ENCODE measurements at places on chromosomes 2 and 18. TPM values are rescaled to one million over a fixed set of nuclear protein-coding genes. Genes with fewer than 3 reads are reported as not detected.

OTOF gene
- total RNA-seq = 0.08 TPM

LIMS3 gene
- 4.4 TPM for total RNA-seq

AQP12A gene
- not detected for total RNA-seq

TGFBRAP1 gene
- 15.8 TPM for total RNA-seq

DSG4 gene
- not detected for total RNA-seq

PLA2R1 gene
- total RNA-seq = 3.3 TPM

NXPH2 gene
- total RNA-seq = 1.3 TPM

SEPTIN10 gene
- 61.7 TPM for total RNA-seq

PAX8 gene
- 0.37 TPM for total RNA-seq

GRCh38 chr18:69469444-69469919 is 68.8 kb downstream of the DOK6 start:
- DNase-seq = no peak
- no peaks in the 10 kb centered on the region for H3K27me3 ChIP-seq
- no peak overlapping the region for H3K27ac ChIP-seq
- no peaks in the 10 kb centered on the region for H3K36me3 ChIP-seq
- no peak overlapping the region for H3K4me3 ChIP-seq

- DNase-seq = no peak
- no peak overlapping the region for H3K4me3 ChIP-seq
- H3K27me3 ChIP-seq = no peaks in the 10 kb centered on the region
- no peaks in the 10 kb centered on the region for H3K36me3 ChIP-seq
Measured at GRCh38 chr18:25896178-25896780, 194.1 kb downstream of the SS18 start.

DNA sequence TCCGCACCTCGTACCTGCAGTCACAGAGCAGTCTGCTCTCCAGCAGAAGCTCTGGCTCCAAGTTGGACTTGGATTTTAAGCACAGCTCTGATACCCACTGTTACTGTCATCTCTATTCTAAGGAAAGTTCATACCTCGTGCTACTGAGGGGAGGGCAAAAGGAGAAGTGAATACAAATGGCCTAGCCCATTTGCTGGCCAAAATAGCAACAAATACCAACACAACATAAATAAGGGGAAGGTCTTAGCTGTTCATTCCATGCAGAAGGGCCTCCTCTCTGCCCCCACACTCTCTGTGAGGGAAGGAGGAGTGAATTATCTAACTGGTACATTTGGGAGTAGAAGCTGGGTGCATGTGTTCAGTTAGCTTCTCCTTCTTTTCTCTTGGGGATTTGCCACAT is 739.4 kb upstream of the RAB6C start:
- H3K4me1 ChIP-seq = no peaks in the 10 kb centered on the region
- no peak overlapping the region for H3K4me3 ChIP-seq
- H3K36me3 ChIP-seq = no peaks in the 10 kb centered on the region
- no peaks in the 10 kb centered on the region for H3K27me3 ChIP-seq
- no peak for DNase-seq
- no peak overlapping the region for H3K27ac ChIP-seq

DNA sequence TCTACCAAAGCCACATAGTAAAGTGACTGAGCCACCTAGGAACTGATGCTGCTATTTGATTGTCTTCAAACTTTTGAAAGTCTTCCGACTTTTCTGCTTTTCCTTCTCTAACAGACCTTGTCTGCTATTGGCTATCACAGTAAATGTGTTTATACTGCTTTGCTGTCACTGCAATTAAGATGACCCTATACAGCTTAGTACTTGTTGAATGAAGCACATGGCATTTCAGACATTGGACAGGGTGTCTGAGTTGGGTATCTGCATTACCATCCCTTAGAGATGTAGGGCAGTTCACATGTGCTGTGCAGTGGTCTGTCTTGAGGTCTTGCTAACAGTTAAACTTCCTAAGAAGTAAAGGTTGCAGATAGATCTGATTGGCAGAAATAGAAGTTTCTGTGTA is 3.6 kb downstream of the WDR43 start:
- no peak overlapping the region for H3K4me3 ChIP-seq
- DNase-seq = no peak
- no peak overlapping the region for H3K27ac ChIP-seq
- peaks cover 5% of the 10 kb centered on the region for H3K36me3 ChIP-seq

- H3K4me1 ChIP-seq = no peaks in the 10 kb centered on the region
- DNase-seq = no peak
- no peaks in the 10 kb centered on the region for H3K27me3 ChIP-seq
- H3K27ac ChIP-seq = no peak overlapping the region
Measured at GRCh38 chr2:148231858-148232257, 211.0 kb downstream of the MBD5 start.

GRCh38 chr18:69961718-69962117 is 14.0 kb upstream of the CD226 start:
- H3K36me3 ChIP-seq = no peaks in the 10 kb centered on the region
- no peaks in the 10 kb centered on the region for H3K4me1 ChIP-seq
- no peaks in the 10 kb centered on the region for H3K27me3 ChIP-seq
- DNase-seq = no peak
- H3K27ac ChIP-seq = no peak overlapping the region

DNA sequence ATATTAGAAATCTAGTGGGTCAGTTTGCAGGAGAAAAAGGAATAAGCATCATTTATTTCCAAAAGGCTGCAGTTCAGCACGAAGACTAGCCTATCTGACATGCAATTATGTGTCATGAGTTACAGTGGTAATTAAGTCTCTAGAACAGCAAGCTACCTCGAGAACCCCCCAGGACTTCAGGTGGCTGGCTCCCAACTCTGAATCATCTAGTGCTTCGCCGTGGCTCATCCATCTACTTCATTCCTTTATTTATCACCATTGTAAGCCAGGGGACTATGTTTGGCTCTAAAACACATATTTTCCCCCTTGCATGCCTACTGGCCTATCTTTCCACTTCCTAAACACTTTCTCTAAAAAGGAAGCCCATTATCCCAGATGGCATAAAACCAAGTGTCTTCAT is 121.6 kb downstream of the TXNL1 start:
- no peak for DNase-seq
- H3K36me3 ChIP-seq = no peaks in the 10 kb centered on the region
- H3K4me1 ChIP-seq = no peaks in the 10 kb centered on the region
- H3K27ac ChIP-seq = no peak overlapping the region
- no peaks in the 10 kb centered on the region for H3K27me3 ChIP-seq
- H3K4me3 ChIP-seq = no peak overlapping the region

DNA sequence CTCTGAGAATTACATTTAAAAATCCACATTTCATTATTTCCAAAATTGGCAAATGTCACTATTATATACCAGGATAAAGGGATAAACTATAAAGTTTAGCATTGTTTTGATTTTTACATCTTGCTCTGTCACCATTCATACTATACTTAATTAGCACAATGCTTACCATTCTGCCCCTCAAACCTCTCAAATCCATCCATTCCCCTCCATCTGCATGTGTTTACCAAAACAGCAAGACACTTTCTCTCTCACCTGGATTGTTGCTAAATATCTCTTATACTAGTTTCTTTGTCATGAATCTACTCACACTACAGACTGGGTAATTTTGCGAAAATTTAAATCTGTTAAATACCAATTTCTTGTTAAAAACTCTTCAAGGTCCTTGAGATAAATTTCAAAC is 496.1 kb downstream of the NR4A2 start:
- no peaks in the 10 kb centered on the region for H3K4me1 ChIP-seq
- no peaks in the 10 kb centered on the region for H3K27me3 ChIP-seq
- no peak for DNase-seq

GRCh38 chr2:186695081-186695756 is 1.4 kb downstream of the FAM171B start:
- no peaks in the 10 kb centered on the region for H3K27me3 ChIP-seq
- peaks cover 18% of the 10 kb centered on the region for H3K4me1 ChIP-seq
- H3K27ac ChIP-seq = no peak overlapping the region
- H3K4me3 ChIP-seq = peak overlapping the region; percentile 66

- no peaks in the 10 kb centered on the region for H3K36me3 ChIP-seq
- H3K27me3 ChIP-seq = no peaks in the 10 kb centered on the region
- H3K4me1 ChIP-seq = no peaks in the 10 kb centered on the region
Measured at GRCh38 chr2:235740821-235741220, 247.0 kb downstream of the AGAP1 start.
